Stimulated activated CD4-positive, alpha-beta T cell treated with anti-CD3 and anti-CD28 coated beads, Interleukin-4, amount 100 ng/mL, for 48 hours (primary cell): ENCODE measurements at places on chromosomes 6 and 20.

DNA sequence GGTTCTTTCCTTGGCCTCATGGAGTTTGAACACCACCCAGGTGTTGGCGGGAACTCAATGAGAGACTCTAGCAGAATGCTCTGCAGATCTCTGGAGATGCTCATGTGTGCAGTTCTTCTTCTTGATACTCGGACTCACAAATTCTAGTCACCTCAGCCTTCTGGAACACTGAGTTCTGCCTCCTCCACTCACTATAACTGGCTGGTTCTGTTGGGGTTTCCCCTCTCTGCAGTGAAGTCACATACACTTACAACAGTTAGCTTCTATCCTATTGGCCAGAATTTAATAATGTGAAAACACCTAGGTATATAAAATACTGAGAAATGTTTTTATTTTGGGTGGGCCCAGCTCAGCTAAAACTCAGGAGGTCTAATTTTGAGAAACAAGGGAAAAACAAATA lies 109.6 kb upstream of the HIVEP1 start:
- no peak for DNase-seq

DNA sequence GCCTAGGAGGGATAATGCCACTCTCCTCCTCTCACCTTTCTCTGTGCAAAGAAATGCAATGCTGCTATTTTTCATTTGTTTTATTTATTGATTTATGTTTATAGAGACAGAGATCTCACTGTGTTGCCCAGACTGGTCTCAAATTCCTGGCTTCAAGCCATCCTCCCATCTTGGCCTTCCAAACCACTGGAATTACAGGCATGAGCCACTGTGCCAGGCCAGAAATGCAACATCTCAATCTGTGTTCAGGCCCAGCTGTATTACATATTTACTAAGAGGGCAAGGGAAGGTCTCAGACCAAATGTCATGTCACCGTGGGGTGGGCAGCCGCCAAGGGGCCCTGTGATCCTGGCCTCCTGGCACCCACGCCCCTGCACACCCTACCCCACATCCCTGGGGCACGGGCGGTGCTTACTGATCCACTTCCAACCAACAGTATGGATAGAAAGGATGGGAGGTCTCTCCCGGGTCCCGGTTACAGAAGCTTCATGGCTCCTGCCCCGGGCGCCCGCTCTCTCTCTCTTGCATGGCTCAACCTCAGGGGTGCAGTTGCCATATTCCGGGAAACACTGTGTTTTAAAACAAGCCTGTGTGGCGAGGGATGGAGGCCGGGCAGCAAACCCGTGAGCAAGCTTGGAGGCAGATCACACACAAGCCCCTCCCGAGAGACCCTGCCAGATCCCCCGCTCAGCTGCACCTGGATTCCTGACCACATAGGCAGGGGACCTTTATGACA lies 111.8 kb downstream of the AGPAT4 start:
- no peak for DNase-seq

GRCh38 chr6:51382847-51383246 lies 564.2 kb downstream of the TFAP2B start:
- no peak for DNase-seq

DNA sequence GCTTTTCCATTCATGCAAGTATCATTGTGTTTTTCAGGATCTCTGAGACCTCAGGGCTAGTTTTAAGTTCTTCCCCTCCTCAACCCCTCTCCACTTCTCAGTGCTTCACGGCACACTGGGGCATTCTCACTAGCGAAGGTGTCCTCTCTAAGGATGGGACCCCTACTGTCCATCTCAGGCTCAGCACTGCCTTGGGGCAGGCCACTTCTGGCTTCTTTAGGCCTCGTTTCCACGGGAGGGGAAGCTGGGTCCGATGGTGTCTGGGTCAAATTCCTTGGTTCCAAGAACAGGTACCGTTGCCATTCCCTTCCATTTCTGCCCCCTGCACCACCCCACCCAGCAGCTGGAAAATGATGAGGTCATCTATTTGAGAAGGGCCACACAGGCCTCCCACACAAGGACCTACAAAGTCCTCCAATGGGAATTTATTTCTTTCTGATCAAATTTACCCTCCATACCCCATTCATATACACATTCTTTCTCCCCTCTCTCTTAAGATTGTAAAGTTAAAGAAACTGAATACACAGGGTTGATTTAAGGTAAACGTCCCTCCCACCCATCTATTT lies 17.2 kb downstream of the GNAS start:
- DNase-seq = no peak

GRCh38 chr6:11586117-11586516 lies 48.6 kb downstream of the TMEM170B start:
- no peak for DNase-seq
